ENCODE measurements at places on chromosomes 4 and X.

GRCh38 chr4:156686120-156686519, 285.5 kb downstream of the PDGFC start:
- no peak for DNase-seq

GRCh38 chr4:15668566-15669435, 12.8 kb upstream of the FAM200B start:
- no peak for DNase-seq

DNA sequence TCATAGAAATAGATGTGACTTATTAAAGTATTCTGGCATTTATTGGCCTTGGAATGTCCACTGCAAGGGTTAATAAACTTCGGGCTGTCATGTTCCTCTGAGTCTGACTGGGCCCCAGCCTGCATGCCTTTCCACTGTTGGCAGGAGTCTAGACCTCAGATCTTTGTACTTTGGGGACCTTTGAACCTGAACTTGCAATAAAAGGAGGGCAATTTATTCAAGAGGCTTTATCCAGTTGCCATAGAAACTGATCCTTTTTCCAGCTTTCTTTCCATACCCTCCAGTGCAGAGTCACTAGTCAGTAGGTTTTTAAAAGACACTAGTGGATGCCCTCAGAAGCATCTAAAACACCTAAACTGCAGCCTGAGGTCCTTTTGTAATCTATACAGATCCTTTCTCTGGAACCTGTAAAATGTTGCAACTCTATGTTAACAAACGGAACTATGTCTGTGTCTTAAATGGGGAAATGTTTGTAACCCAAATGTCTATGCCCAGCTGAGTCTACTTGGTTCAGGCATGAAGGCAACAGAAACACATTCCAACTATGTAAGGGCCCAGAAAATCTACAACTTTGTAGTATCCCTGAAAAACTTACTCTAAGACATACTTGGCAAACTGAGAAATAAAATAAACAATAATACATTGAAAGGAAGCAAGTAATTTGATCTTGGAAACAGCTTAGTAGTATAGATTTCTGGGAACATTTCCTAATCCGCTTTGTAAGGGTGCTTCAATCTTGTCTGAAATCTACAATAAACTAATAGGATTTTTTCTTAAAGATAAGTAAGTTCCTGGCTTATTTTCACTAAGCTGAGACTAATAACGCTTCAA, 41.5 kb downstream of the SOWAHB start:
- no peak for DNase-seq

- peak; percentile 2 for DNase-seq
Measured at GRCh38 chrX:110167952-110168451, 149.9 kb downstream of the AMMECR1 start.

DNA sequence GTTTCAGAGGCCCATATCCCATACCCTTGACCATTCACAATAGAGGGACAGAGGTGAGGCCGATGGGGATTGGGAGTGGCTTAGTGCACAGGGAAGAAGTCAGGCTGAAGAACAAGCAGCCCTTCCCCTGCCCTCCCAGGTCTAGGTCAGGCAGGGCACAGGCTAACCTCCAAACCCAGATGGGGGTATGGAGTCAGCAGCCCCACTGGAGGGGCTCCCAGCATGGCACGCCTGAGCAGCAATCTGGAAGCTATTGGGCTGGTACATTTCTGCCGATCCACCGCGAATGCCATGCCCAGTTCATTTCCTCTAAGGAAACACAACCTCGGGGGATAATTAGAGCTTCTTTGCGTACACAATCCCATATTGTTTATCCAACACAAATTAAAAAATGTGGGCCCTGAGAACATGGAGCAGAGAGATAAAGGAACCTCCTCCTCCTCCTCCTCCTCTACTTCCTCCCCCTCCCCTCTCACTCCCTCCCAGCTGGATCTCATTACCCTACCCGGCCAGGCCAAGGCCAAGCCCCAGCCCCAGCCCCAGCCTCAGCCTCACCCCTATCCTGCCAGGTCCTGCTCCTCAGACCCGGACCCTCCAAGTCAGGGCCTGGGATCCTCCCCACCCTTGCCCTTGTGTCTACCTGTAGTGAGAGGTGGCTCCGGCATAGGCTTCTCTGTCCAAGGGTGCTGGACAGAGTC, 83.0 kb downstream of the PJA1 start:
- no peak for DNase-seq

DNA sequence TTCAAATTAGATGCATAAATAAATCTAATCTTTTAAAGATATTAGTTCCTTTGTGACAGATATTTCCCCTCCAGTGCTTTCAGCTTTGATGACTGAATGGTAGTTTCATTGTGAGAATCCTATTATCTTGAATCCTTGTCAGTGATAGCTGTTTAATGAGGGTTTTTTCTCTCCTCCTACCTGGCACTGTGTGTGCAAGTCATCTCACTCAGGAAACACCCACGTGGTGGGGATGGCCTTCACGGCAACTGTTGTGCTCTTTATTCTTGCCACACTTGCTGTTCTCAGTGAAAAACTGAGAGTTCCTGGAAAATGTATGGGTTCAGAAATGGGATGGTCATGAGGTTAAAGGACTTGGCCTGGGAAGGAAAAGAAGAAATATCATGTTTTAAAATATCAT, 129.9 kb downstream of the SPRY1 start:
- DNase-seq, result no peak

- DNase-seq, result no peak
Measured at GRCh38 chrX:32289356-32289755, 922.0 kb downstream of the DMD start.

DNA sequence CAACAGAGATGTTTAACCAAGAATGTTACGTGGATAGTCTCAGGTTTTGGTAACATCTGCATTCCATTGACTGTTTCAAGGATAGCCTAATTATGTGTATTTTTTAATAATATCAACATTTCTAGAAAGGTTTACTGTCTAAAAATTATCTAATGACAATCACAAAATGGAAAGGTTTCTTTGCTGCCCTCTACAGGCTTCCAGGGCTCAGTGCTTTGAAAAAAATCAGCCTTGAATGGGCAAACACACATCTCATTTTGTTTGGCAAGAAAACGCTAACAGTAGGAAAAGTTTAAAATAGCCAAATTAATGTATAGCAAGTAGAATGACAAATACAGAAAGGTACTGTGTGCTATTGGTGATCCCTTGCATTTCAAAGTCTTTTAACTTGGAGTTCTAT, 223.4 kb upstream of the PRPS2 start:
- no peak for DNase-seq

- no peak for DNase-seq
Measured at GRCh38 chr4:139207247-139207646, 30.2 kb upstream of the ELF2 start.

GRCh38 chrX:153527208-153527607, 9.8 kb downstream of the ATP2B3 start:
- DNase-seq, result no peak

Data from NCI-H1930 (cell line).